ENCODE measurements at places on chromosomes 13 and 19. TPM values are rescaled to one million over a fixed set of nuclear protein-coding genes. Genes with fewer than 3 reads are reported as not detected.

Gene PLK5
- total RNA-seq, result not detected

Gene SAFB
- 74.8 TPM for total RNA-seq

Gene ANGPTL8
- total RNA-seq, result not detected

Gene FFAR2
- not detected for total RNA-seq

Gene S1PR5
- 0.15 TPM for total RNA-seq

Gene CYP2A7
- total RNA-seq, result not detected

Gene LPAR6
- 3.1 TPM for total RNA-seq

Gene KHSRP
- total RNA-seq, result 130 TPM

Gene ZNF700
- total RNA-seq, result 7.3 TPM

Gene ATP4A
- total RNA-seq, result not detected

Gene C19orf73
- total RNA-seq, result 0.99 TPM

Gene OR4F17
- total RNA-seq, result not detected

Gene ZNF8
- total RNA-seq, result 4.9 TPM

Gene EFNB2
- total RNA-seq, result 3.9 TPM

Gene PDCD5
- total RNA-seq, result 141 TPM

Gene MAB21L1
- 2.6 TPM for total RNA-seq

Gene ZNF446
- 11.2 TPM for total RNA-seq

Gene LILRA1
- not detected for total RNA-seq

Gene FXYD1
- 0.44 TPM for total RNA-seq

Gene FCGBP
- 1.2 TPM for total RNA-seq

Gene GPR183
- not detected for total RNA-seq

Gene FARSA
- 80.1 TPM for total RNA-seq

Gene IL17D
- total RNA-seq, result 3.6 TPM

Gene VSTM1
- not detected for total RNA-seq

Gene PSG7
- 0.44 TPM for total RNA-seq

Gene RNF17
- 0.17 TPM for total RNA-seq

Gene ADPRHL1
- total RNA-seq, result 1.0 TPM

Gene SIGLEC12
- not detected for total RNA-seq

Gene TNFSF13B
- total RNA-seq, result 5.2 TPM

Gene ERICH4
- total RNA-seq, result not detected

Gene ZNF460
- 49.5 TPM for total RNA-seq

Gene SEMA6B
- 0.50 TPM for total RNA-seq

Gene MEF2B
- total RNA-seq, result 0.17 TPM

Gene C19orf67
- total RNA-seq, result 0.17 TPM

Gene SHISA7
- not detected for total RNA-seq

Gene PSG4
- total RNA-seq, result 0.29 TPM

Gene ZNF534
- total RNA-seq, result 0.17 TPM

Gene DHRS12
- 3.3 TPM for total RNA-seq
